ENCODE measurements at places on chromosomes 4 and X.

DNA sequence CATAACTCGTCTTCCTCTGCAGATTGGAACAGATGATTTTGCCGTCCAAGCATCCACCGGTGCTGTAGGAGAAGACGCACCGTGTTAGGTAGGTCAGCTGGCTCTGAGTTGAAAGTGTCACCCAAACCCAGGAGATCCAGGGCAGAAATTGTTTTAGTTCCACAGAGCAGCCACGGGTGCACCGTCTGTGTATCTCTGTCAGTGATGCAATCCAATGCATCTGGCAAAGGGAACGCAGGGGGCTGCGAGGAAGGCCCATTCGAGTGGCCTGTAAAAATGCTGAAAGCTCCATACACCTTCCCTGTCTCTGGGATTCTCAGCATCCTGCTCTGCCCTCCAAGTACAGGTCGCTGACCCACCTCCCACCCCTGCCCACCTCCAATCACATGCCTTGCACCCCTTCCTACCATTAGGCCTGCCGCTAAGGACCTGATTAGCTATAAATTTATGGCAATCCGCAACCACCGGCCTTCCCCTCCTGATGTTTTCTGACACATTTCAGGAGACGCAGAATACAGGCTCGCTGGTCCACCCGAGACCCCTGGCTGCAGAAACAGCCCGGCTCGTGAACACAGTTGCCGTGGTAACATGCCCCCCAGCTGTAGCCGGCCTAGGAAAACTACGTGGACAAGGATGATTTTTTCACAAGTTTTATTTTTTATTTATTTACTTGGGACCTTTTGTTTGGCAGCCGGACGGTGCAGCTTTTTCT is 39.7 kb upstream of the SHOX start:
- no peak for DNase-seq

- DNase-seq, result no peak
Measured at GRCh38 chrX:115563633-115564162, 2.7 kb downstream of the PLS3 start.

GRCh38 chr4:81314196-81314896 is 99.3 kb upstream of the PRKG2 start:
- DNase-seq, result no peak

GRCh38 chr4:67500373-67500772 is 44.9 kb downstream of the CENPC start:
- DNase-seq, result no peak

DNA sequence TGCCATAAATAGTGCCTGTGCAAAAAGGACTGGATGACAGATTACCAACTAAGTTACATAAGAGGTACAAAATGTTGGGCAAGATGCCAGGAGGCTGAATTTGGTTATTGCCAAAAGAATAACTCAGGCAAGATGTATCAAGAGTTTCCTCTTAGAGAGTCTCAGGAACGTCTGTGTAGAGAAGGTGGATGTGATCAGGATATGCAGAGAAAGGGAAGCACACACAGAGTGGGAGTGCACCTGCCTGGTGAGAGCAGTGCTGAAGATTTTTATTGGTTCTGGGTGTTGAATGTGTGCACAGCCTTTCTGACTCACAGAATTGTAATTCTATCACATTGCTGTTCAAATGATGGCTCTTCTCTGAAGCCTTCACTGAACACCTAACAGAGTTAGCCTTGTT is 156.8 kb upstream of the HS3ST1 start:
- no peak for DNase-seq

- DNase-seq, result no peak
Measured at GRCh38 chr4:158860856-158861255, 92.0 kb downstream of the FNIP2 start.

DNA sequence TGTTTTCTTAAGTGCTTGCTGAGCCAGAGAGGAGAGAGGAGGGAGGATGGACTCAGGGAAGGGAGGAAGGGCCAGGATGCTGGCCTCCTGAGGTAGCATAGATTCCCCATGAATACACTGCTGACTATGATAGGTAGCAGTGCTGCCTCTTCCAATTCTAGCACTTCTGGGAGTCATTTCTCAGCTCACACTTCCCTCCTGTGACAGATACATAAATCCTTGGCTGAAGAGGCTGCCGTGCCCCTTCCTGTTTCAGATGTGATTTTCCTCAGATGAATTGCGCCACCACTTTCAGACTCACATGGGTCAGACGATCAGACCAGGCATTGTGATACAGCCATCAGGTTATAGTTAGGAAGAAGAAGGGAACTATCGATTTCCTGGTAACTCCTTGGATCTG is 22.4 kb downstream of the TSC22D3 start:
- no peak for DNase-seq

DNA sequence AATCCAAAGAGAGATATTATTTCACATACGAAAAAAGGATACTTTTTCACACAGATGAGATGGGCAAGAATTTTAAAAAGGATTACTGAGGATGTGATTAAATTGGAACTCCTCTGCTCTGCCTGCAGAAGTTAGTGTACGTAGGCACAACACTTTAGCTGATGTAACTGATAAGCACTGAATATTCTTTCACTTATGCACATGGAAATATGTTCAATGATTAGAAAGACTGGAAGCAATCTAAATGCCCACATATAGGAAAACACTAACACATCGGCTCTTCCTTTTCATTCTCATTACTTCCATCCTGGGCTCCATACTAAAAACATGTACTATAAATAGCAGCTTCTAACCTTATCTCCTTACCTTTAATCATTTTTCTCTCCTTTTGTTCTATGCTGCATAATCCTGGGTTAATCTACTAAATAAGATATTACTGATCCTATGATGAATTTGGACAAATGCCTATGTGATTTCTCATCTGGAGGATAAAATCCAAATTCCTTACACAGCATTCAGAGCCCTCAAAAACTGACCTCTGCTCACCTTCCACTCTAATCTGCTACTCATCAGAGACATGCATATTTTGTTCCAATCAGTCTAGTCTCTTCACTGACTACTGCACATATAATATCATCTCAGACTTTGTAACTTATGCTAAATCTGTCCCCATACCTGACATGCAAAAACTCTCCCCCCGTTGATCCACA is 197.8 kb downstream of the PDGFC start:
- no peak for DNase-seq

- DNase-seq, result no peak
Measured at GRCh38 chr4:173211838-173212237, 43.2 kb downstream of the GALNT7 start.

GRCh38 chrX:55119271-55119670 is 30.5 kb downstream of the PAGE2 start:
- no peak for DNase-seq

- DNase-seq, result no peak
Measured at GRCh38 chr4:62263454-62263853, 1063.3 kb downstream of the ADGRL3 start.

DNA sequence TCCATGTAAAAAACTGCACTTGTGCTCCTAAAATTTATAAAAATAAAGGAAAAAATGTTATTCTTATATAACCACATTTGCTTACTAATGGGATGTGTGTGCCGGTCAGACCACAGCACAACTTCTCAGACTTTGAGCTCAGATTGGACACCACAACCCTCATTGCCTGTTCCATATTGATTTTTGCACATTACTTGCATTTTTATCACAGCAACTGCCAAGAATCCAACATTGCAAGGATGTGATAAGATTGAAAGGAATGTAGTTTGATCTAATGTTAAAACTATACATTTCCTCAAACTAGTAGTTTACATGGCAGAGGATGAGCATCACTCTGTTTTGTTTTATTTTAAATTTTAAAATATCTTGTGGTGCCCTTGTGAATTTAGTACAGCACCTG is 227.8 kb downstream of the KDR start:
- no peak for DNase-seq

GRCh38 chr4:80017125-80017854 is 55.7 kb downstream of the ANTXR2 start:
- DNase-seq, result no peak

DNA sequence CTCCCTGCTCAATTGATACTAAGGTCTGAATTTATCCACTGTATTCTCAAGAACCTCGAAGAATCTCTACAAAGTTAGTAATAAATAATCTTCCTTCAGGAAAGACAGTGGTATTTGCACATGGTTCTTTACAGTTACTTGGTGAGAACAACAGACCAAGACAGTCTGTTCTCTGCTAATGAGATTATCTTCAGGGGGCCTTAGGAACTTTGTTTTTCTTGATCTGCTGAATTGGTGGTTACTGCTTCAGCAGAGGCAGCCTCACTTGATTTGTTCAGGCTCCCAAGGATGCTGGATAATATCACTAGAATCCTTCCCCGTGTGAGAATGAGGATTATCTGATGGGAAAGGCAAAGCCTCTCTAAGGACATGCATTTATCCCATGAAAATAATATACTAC is 64.8 kb downstream of the CBR4 start:
- DNase-seq, result no peak

- no peak for DNase-seq
Measured at GRCh38 chr4:76905521-76905920, 7.6 kb upstream of the SOWAHB start.

Measured in T-helper 2 cell (primary cell).